ENCODE measurements at places on chromosomes 11 and 22.

- DNase-seq, result no peak
Measured at GRCh38 chr11:125211948-125212340, 47.4 kb downstream of the PKNOX2 start.

- no peak for DNase-seq
Measured at GRCh38 chr11:2525941-2526807, 81.4 kb downstream of the KCNQ1 start.

DNA sequence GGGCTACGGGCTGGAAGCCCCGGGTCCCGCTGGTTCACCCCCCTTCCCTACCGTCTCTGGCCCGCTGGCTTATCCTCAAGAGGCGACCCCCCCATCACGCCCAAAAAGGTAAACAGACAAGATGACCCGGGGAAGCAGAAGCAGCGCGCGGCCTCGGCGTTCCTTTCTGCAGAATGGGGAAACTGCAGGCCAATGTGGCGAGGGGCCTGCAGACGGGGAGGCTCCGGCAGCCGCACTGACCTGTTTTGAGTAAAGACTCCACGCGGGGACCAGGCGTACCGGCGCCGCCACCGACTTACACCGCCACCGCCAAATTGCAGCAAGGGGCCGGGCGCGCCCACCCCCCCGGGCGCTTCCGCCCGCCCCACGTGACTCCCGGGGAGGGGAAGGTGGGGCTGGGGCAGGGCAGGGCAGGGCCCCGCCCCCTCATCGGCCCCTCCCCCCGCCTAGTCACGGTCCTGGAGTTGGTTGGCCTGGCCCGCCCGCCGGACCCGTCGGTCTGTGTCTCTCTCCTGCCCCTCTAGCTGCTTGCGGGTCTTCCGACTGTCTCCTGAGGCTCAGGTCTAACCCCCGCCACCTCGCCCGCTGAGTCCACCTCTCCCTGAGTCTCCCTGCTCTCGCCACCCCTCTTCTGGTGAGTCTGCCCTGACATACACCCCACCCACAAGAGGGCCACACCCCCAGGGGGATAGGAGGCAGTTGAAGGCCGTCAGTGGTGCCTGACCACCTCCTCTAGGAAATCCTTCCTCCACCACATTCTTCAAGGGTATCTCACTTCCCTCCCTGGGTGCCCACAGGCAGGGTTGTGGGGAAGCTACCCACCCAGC lies at the start of gene ARAP1:
TSS of gene ARAP1 (minus strand) at position 321 of the 827 bp plus-strand sequence. CDS start 25,280 bp downstream, outside the sequence.
- DNase-seq, result peak; percentile 82

- no peak for DNase-seq
Measured at GRCh38 chr11:121421149-121421901, 30.8 kb upstream of the SORL1 start.

- peak; percentile 17 for DNase-seq
Measured at GRCh38 chr11:75035911-75036565, 47.3 kb downstream of the NEU3 start.

Measured in adipocyte (in vitro differentiated cells).